Breast epithelium (tissue), 4 donors: ENCODE measurements at places on chromosomes 4 and X. TPM values are rescaled to one million over a fixed set of nuclear protein-coding genes. Genes with fewer than 3 reads are reported as not detected.

DNA sequence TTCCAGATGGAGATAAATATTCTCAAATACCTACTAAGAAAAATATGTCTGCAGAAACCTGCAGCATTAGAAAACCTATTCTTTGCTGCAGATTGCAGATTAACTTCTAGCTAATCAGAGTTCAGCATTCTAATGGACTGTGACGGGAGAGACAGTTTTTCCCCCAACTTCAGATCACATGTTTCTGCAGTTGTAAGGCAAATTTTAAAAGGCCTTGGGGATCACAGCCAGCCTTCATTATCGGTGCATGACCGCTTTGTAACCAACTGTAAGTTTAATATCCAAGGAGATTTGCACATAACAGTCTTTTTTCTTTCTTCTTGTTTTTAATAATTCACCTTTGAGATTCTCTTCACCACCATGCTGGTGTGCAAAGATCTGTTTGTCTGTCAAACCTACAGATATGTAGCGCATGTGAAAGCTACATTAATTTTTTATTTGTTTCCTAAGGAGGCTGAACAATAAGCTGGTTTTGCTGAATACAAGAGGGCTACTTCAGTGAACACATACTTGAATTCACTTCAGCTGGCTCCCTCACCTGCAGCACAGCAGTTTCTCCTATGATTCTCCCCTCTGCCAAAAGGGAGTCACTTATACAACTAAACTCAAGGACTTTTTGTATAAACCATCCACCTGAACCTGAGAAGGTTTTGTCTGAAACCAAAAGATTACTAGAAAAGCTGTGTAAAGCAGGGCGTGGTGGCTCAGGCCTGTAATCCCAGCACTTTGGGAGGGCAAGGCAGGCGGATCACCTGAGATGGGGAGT lies 488.5 kb downstream of the RPA4 start:
- no peak for DNase-seq

DNA sequence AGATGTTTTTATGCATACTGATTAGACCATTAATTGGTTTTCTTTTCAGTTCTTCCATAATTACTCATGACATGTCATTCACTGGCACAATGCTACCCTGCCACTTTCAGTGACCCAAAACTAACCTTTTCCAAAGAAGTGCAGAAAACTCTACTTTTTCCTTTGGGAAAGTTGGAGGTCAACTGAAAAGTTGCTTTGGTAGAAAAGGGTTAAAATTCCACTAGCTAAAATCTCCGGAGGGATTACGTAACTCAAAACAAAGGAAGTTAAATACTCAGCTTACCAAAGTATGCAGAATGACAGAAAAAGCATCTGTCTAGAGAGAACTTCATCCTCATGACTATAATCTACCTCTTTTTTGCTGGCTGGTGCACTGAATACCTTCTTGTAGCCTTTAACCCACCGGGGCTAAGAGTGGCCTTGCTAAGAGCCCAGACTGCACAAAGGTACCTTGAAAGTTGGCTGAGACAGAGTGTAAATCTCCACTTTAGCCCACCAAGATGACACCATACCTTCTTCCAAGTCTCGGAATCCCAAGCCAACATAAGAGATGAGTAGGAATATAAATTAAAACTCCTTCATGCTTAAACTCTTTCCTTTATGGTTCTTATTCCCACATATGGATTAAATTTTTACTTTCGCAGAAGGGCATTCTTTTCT lies 1099.5 kb upstream of the INTU start:
- no peak for DNase-seq

FGD1 gene
- total RNA-seq: 3.3 TPM

DNA sequence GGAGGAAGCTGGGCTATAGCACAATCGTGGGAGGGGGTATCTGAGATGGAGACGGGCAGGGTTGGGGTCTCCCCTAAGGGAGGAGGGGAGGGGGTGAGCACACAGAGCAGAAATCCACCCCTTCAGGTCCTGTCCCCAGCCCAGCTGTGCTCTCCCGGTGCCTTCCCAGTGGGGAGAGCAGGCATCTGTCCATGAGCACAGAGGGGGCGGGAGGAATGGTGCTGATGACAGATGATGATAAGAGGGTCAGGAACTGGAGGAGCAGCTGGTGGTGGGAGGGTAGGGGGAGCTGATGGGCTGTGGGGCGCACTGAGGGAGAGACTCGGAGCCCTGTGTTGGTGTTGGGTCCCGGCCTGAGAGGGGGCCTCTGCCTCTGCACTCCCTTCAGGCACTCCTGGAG lies 8.6 kb downstream of the ATP2B3 start:
- no peak for DNase-seq

GRCh38 chrX:30495468-30495867 lies 82.1 kb downstream of the TASL start:
- no peak for DNase-seq

GRCh38 chrX:30653415-30654131 lies at the start of gene GK:
GK (plus strand) TSS chrX:30653423; CDS start chrX:30653538, 115 bp downstream.
- no peak for DNase-seq

MGST2 gene
- 29.1 TPM for total RNA-seq

NAT8L gene
- 13.6 TPM for total RNA-seq

DNA sequence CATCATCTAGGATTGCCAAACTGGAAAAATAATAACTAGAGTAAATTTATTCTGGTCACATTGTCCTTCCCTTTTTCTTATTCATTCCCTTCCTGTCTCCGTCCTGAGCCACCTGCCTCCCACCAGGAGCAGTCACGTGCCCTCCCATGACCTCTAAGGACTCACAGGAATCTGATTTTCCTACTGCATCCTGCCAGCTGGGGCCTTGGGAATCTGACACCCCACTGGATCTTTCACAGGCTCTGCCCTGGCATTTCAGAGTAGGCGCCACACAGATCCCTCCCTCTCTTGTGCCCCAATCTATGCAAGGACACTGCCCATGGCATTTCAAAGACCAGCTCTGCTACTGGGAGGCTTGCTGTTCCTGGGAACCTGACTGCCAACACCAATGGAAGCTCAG lies 520.5 kb downstream of the PPARGC1A start:
- no peak for DNase-seq

NMU gene
- not detected for total RNA-seq

DNA sequence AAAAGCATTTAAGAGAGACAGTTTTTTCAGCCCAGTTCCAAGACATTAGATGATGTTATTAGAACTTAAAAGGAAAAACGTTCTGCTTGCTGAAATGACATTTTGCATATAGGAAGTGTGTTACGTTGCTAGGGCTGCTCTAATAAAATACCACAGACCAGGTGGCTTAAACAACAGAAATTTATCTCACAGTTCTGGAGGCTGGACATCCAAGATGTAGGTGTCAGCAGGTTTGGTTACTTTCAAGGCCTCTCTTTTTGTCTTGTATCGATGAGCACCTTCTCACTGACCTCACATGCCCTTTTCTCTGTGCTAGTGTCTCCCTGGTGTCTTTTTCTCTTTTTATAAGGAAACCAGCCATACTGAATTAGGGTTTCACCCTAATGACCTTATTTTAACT lies 204.7 kb downstream of the PACRGL start:
- DNase-seq: no peak

GRCh38 chrX:131801911-131802310 lies 221.2 kb upstream of the STK26 start:
- no peak for DNase-seq

- DNase-seq: no peak
Observed at GRCh38 chr4:159103384-159103990, 608 bp downstream of the RAPGEF2 start.

DNA sequence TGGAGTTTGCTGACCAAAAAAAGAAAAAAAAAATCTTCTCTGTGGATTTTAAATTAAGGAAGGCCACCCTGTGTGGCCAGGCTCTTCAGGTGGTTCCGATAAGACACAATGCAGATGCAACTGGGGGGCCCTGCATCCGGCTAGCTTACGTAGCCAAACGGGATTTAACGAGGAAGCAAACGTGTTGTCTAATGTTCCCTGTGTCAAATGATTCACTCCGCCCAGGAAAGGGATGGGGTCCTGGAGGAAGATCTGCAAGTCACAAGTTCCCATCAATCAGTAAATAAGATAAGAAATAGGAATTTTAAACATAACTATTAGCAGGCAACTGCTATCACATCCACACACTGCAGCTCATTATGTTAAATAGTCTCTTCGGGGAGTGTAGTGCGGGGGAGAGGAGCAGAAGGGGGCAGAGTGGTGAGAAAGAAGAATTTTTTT lies 216.4 kb upstream of the GYPA start:
- DNase-seq: no peak

GRCh38 chr4:134320048-134320447 lies 118.5 kb upstream of the PABPC4L start:
- DNase-seq: no peak

DNA sequence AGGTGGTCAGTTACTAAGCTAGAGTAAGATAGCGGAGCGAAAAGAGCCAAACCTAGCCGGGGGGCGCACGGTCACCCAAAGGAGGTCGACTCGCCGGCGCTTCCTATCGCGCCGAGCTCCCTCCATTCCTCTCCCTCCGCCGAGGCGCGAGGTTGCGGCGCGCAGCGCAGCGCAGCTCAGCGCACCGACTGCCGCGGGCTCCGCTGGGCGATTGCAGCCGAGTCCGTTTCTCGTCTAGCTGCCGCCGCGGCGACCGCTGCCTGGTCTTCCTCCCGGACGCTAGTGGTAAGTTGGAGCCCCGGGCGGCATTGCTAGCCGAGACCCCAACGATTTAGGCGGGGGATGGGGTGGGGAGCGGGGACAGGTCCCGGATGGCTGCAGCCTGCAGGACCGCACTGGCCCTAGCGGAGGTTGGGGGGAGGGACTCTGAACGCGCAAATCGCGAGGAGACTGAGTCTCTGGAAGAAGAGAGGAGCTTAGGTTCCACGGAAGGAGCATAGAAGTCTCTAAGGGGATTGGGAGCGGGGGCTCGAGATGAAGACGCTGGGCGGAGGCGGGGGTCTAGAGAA lies 573 bp downstream of the HTR2C start:
- no peak for DNase-seq

DNA sequence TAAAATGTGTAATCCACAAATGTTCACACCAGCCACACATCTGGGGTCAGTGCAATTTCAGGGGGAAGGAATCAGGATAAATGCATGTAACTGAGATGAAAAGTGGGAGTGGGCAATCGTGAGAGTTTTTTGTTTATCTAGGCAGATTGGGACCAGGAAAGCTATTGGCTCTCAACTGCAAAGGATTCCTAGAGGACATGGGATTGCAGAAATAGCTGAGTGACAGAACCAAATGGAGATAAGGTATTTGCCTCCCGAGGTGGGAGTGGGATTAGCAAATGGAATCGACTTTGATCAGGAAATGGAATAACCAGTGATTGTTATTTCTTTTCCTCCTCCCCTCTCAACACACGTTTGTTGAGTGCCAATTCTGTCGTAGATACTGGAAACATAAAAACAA lies 38.9 kb upstream of the GJB1 start:
- DNase-seq: no peak

DNA sequence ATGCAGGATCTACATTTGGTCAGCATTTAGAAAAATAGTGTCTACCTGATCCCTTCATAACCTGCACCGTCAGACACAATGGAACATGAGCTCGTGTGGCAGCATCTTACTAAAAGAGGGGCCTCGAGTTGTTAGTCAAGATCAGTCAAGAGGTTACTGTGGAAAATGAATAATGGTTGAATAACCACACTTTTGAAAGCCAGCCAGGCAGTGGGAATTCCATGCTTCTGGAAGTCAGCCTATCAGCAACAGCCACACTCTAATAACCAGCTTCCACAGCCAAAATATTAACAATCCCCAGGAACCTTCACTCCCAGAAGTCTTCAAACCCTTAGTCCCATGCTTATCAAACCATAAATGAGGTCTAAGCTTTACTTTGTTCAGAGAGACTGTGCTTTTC lies 234.3 kb downstream of the HS3ST1 start:
- DNase-seq: no peak

ZNF630 gene
- 6.6 TPM for total RNA-seq

GRCh38 chr4:145740806-145741205 lies 60.9 kb downstream of the C4orf51 start:
- no peak for DNase-seq

DNA sequence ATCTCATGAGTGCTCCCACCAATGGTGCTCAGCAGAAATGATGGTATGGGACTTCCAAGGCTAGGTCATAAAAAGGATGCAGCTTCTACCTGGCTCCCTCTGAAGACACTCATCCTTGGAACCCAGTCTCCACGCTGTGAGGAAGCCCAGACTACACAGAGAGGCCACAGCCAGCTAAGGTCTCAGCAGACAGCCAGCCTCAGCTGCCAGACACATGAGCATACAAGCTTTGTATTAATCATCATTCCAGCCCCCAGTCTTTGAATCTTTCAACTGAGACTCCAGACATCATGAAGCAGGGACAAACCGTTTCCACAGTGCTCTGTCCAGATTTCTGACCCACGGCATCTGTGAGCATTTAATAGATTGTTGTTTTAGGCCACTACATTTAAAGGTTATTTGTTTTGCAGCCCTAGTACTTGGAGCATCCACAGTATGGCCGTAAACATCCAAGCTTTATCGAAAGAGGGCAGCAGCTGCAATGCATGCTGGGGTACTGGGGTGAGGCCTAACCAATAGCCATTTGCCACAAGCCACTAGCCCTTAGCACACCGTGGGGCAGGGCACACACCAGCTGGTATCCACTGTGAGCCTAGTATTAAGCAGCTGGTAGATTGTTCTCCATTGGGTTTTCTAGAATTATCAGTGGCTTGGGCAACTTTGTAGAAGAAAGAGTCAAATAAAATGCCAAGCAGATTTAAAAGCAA lies 449.1 kb downstream of the BCOR start:
- no peak for DNase-seq

- no peak for DNase-seq
Observed at GRCh38 chrX:107429090-107429489, 20.4 kb upstream of the FRMPD3 start.
